ENCODE measurements at places on chromosomes 11 and 22.

DNA sequence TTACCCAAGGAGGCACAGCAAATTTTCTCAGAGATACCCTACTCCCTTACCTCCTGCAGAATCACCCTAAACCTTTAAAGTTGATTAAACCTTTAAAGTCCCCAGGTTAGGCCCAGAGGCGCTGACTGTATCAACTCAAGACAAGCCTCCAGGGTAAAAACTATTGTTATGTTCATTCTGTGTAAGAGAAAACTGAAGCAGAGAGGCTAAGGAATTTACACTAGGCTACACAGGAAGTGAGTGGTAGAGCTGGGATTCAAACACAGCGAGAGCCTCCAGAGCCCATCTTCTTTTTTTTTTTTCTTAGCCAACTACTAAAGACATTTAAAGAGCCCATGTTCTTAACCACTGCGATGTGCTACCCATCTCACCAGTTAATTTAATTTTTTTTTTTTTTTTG lies 56.3 kb upstream of the GRK3 start:
- no peak for DNase-seq

DNA sequence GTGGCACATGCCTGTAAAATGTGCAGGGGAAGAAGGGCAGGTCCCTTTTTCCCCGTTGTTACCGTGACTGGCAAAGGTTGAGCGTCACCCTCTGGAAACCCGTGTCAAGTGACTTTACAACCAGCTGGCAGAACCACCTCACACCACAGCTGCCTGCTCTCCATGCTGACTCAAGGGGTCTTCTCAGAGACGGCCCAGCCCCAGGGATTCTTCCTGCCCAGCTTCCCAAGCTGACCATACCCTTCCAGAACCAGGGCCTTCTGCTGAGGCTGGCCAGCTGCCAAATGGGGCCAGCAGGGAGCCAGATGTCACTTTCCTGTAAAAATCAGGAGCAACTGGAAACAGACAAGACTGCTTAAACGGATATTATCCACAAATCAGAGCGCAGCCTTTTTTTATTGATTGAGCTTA lies 6.3 kb downstream of the PC start:
- no peak for DNase-seq

- DNase-seq, result no peak
These were observed 32.3 kb downstream of the TPBGL start for GRCh38 chr11:75272821-75273301.

DNA sequence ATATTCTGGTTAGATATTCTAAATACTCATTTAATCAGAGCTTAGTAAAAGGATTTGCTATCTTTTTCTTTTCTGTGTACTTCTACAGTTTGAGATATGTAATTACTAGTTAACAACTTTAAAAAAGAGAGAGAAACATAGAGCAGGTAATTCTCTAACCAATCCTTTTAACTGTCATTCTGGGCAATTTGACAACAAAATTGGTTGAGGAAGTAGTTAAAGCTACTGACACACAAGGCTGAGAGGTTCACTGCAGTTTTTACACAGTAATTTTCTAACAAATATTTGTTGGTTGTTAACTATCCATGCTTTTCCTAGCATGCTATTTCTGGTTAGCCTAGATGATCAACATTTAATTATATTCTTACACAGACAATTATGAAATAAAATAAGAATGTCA lies 3.6 kb downstream of the SOX6 start:
- no peak for DNase-seq

GRCh38 chr11:129290966-129291365 lies 84.7 kb upstream of the BARX2 start:
- DNase-seq, result no peak

DNA sequence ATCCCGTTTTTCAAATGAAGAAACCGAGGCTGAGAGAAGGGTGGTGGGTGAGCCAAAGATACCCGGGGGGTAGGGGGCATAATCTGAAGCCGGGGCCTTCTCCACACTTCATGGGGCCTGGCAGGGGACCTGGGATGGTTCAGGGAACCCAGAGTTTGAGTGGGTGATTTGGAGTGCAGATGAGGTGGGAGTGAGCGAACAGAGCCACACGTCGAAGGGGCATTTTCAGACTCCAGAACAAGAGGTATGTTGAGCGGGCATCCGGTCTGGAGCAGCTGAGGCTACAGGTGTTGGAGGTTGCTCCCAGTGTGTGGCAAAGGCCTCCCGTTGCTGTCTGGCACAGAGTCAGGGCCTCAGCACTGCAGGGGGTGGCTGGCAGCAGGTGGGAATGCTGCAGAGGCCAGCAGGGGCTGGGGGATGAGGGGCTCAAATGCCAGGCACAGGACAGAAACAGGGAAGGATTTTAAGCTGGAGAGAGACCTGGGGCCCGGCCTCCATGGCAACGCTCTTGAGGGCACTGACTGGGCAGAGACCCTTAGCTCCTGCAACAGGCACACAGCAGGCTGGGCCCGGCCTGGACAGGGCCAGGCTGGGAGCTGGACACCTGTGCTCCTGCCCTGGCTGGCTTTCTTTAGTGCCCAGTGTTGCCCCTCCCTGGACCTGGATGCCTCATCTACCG lies 46.2 kb downstream of the WNT11 start:
- no peak for DNase-seq

- DNase-seq, result no peak
These were observed 469.8 kb upstream of the ANO3 start for GRCh38 chr11:25862159-25862558.

DNA sequence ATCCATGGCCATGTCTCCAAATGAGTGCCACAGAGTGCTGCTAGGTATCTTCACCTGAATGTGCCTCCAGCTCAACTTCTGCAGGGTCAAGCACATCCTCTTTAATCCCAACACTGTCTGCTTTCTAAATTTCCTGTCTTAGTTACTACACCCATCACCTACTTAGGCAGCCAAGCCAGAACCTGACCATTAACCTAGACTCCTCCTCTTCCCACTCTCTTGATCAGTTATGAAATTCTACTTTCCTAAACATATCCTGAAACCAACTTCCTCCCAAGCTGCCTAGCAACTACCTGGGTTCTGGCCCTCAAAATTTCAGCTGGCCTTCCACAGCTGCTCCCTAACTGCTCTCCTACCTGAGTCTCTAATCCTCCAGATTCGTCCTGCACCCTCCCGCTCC lies 22.7 kb downstream of the CADM1 start:
- DNase-seq, result no peak
